ENCODE measurements at places on chromosomes 6 and 20. TPM values are rescaled to one million over a fixed set of nuclear protein-coding genes. Genes with fewer than 3 reads are reported as not detected.

The BTBD9 gene
- total RNA-seq = 8.5 TPM

The MYBL2 gene
- total RNA-seq = 45.0 TPM

The SMLR1 gene
- not detected for total RNA-seq

The NEDD9 gene
- 60.1 TPM for total RNA-seq

The BPI gene
- not detected for total RNA-seq

The PRRC2A gene
- total RNA-seq = 56.5 TPM

The C6orf58 gene
- not detected for total RNA-seq

The TFAP2C gene
- total RNA-seq = 39.7 TPM

The MAP3K5 gene
- total RNA-seq = 6.4 TPM

The NOTCH4 gene
- 3.5 TPM for total RNA-seq

The TGM3 gene
- not detected for total RNA-seq

The NTSR1 gene
- total RNA-seq = 0.11 TPM

The DEFB116 gene
- not detected for total RNA-seq

The TP53INP2 gene
- total RNA-seq = 2.4 TPM

The SNAP25 gene
- total RNA-seq = not detected

The SLC26A8 gene
- not detected for total RNA-seq

The MEI4 gene
- not detected for total RNA-seq

The TULP1 gene
- not detected for total RNA-seq

The PHIP gene
- total RNA-seq = 26.7 TPM

The DLK2 gene
- total RNA-seq = 11.0 TPM

The GPR63 gene
- 2.1 TPM for total RNA-seq

The RAET1L gene
- 0.22 TPM for total RNA-seq

The TBX18 gene
- 72.0 TPM for total RNA-seq

The ZBTB9 gene
- 7.9 TPM for total RNA-seq

The COL11A2 gene
- 0.22 TPM for total RNA-seq

All from placental epithelial cell (primary cell).